NCI-H526 treated with DMSO at 0.1 percent for 48 hours (cell line): ENCODE measurements at places on chromosomes 6 and 20.

DNA sequence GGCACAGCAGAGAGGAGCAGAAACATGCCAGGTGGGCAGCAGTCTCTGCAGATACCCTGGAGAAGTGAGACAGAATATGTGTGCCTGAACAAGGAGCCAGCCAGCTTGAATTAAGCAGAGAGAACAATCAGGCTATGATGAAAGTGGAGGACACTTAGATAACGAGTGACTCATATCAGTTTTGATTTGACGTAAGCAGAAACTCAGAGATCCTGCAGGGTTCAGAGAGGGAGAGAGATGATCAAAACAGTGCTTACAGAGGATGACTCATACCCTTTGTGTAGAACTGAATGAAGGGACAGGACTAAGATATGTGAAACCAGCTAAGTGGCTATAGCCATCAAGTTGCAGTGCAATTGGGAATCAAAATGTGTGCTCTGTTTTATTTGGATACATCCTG is 300.7 kb downstream of the TENT5A start:
- no peak for DNase-seq

DNA sequence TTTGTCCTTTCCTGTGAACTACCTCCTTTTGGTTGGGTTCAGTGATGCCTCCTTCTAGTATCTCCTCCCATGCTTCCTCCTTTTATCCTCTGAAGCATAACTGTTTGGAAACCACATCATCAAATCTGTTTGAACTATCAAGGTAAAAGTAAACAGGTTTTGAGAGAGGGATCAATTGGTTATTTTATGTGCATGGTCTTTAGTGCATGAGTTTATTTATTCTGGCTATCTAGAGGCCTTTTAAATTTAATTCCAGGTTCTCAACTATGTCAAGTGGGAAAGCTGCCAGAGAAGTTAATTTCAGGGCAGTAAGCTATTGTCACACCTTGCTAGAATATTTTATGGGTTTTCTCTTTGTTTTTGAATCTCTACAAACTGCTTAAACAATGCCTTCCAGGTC is 54.1 kb downstream of the WASF1 start:
- DNase-seq, result no peak

GRCh38 chr6:129661536-129662405 is 48.2 kb downstream of the ARHGAP18 start:
- no peak for DNase-seq

DNA sequence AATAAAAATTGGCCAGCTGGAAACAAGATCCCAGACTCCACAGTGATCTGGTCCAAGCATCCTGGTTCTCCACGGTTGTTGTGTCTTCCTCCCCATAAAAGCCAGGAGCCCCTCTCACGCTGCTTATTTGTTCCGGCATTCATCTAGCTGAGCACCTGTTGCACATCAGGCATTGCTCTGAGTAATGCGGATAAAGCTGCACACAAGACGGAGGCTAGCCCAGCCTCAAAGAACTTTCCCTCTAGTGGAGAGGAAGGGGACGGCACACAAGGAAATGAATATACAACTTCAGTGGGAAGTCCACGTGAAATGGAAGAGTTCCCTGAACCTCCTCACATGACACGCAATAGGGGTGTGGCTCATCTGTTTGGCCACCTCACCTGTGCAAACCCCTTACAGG is 30.3 kb upstream of the NXT1 start:
- no peak for DNase-seq

DNA sequence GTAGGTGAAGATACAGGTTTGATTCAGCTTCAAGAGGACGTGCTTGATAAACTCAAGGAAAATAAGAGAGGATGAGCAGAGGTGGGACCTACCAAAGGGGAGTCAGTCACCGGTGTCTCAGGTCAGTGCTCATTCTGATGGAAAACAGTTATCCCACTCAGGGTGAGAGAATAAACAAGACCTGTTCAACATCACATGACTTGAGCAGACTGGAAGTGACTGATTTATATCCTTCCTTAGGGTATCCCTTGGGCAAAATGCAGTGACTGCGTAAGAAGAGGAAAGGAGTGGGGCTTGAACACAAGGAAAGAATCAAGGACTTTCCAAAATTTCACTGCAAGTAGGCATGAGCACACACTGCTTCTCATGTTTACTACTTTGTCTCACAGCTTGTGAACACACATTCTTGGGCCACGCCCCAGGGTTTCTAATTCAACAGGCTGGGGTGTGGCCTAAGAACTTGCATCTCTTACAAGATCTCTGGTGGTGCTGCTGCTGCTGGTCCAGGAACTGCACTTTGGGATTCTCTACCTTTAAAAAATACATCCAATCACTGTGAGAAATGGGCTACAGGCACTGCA is 11.6 kb downstream of the CST3 start:
- no peak for DNase-seq
